ENCODE measurements at places on chromosomes 3 and 15.

DNA sequence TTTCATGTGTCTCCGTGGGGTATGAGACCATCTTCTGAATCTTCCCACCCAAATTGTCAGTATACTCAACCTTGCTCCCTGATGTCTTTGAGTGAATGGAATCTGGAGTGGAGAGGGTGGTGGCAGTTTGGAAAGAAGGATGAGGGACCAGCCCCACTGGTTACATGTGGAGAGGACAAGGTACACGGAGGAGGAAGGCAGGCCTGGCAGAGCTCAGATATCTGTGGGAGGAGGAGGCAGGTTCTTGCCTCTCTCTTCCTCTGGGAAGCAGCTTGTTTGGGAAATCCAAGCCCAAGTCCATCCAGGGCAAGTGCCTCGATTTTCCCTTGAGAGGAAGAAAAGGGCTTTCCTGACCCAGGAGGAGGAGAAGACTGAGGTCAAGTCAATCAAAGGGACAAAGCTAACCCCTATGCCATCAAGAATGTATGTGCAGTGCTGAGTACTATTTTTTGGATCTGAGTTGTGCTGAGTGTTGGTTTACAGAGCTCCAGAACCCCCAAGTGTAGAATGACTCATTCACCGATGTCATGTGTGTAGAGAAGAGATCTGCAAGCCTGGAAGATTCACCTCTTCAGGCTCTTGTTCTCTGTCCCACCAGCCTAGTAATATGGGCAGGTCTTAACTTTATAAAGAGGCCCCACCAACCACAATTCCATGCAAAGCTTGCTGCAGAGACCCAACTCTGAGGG is 19.8 kb upstream of the LOXL1 start:
- DNase-seq, result no peak

DNA sequence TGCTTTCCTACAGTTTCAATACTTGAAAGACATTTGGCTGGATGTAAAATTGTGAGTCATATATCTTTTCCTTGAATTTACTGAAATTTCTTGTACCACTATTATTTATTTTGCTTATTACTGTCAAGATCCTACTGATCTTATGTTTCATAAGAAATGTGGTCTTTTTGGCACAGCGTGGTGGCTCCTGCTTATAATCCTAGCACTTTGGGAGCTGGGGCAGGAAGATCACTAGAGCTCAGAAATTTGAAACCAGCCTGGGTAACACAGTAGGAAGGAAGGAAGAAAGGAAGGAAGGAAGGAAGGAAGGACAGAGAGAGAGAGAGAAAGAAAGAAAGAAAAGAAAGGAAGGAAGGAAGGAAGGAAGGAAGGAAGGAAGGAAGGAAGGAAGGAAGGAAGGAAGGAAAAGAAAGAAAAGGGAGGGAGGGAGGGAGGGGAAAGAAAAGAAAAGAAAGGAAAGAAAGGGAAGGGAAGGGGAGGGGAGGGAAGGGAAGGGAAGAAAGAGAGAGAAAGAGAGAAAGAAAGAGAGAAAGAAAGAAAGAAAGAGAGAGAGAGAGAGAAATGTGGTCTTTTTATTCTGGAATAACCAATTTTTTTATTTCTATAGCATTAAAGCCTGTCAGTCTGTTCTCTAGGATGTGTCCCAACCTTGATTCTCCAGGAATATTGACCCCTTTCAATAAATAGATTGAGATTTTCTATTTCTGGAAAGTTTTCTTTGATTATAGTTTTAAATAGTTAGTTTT is 572.0 kb upstream of the TGFBR2 start:
- no peak for DNase-seq

DNA sequence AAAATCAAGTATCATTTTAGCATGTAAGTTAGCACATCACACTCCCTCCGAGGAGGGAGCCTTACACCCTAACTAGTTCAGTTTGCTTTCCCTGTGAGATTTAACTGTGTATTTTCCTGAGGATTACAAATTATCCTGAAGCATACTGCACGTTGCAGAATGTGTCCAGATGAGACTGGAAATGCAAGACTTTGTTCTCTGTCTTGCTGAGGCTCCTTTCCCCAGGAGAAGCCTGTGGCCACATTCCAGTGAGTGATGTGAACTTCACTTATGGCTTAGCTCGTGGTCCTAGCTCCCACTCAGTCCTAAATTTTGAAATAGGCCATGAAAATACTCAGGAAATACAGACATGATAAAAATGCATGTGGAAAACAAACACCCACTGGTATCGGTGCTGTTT is 23.7 kb downstream of the PDZRN3 start:
- DNase-seq, result no peak

DNA sequence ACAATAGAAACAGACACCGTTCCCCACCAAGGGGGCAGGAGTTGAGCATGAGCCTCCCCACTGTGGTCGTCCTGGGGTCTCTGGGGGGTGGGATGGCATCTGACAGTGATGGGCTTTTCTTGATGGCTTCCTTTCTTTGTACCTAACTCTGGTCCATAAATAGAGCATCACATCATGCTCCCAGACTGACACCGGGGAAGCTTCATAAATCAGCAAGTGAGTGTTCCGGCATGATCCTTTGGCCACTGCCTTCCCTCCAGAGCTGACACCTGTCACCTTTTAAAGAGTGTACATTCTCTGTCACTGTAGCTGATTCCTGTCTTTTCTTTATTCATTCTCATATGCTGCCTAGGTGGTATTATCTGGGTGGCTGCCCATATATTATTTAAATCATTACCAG is 129.9 kb downstream of the ROBO2 start:
- DNase-seq, result no peak

GRCh38 chr15:52749258-52749657 is 40.9 kb downstream of the ONECUT1 start:
- DNase-seq, result no peak

GRCh38 chr3:194100856-194101390 is 35.0 kb upstream of the HES1 start:
- no peak for DNase-seq

DNA sequence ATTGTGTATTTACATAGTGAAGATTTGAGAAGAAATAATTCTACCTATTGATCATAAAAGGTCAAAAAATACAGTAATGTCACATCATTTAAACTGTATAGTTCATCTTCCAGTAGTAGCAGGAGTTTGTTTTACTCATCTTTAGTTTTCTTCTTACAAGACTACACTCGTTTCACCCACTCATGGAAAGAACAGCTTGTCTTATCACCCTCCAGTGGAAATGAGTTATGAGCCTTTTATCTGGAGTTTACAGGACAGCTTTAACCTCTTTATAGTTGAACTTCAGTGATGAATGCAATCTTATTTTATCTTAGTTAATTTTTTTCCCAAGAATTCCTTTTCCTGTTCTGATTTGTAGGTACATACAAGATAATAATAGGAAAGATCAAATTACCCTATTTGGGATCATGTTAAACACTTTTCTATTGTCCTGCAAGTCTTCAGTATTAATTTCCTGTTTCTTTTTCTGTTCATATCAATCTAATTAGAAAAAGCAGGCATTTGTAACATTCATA is 36.8 kb downstream of the RBMS3 start:
- no peak for DNase-seq

DNA sequence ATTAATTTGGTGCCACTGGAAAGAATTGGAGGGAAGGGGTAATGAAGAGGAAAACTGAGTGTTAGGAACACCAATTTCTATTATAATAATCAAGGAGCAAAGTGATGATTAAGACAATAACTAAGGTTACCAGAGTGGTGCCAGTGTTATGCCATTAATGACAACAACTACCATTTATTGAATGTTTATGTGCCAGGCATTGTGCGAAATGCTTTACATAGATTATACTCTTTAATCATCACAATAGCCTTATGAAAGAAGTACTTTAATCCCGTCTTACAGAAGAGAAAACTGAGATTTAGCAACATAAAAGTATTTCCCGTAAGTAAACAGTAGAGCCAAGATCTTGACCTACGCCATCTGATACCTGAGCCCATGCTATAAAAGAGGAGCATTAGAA is 187.2 kb upstream of the NR2E3 start:
- DNase-seq, result no peak

DNA sequence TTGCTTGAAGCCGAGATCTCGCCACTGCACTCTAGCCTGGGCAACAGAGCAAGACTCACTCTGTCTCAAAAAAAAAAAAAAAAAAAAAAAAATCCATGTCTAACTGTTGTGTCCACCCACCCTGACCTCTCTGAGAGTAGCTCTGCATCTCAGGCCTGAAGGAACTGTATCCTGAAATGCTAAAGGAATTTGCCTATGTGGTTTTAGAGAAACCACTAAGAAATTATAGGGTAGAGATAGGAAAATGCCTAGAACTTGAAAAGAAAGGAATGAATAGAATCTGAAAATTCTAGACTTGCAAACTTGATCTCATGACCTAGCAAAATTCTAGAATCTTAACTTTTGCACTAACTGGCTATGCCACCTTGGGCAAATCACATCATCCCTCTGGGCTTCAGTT is 217.5 kb upstream of the ROPN1 start:
- DNase-seq, result no peak

DNA sequence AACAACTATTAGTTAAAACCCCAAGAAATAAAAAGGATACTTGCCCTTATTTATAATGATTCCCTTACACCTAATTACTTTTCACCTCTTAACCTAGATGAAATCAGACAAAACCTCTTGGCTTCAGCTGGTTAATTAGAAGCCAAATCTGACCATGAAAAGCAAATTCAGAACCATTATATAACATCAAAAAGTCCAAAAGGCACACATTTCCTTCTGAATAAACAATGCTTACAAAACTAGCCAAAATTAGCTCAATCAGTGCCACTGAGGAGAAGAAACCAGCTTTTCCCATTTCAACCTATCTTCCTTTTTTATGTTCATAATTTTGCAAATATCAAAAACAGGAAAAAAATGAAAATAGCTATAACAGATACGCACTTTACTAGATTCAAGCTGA is 3.2 kb downstream of the EHHADH start:
- no peak for DNase-seq

DNA sequence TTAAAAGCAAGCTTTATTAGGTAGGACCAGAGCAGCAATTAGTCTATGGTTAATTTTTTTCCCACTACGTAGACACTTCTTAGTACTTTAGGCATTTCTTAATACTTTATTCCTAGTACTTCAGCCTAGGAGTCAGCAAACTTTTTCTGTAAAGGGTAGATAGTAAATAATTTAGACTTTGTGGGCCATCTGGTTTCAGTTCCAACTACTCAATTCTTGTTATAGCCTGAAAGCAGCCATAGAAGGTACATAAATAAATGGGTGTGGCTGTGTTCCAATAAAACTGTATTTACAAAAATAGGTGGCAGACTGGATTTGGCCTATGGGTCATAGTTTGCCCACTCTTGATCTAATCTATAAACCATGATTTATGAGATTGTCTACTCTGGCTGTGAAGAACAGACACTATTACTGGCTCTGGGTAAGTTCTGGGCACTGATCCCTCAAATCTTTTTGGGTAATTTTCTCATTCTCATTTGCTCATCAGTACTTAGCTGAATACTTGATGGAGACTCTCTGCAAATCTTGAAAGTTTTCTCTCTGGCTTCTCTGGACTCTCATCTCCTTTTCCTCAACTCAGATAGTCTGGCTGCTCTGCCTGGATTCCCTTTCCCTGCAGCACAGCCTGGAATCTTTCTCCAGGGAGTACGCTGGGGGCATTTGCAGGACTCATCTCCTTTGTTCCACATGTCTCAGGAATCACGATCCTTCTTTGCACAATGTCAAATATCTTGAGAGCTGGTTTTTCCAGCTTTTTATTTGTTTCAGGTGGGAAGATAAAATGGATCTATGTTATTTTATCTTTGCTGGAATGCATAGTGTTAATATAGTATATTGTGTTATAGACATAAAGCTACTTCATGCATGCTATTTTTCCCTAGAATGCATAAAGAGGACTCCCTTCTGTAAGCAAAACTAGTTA is 524.8 kb upstream of the TBL1XR1 start:
- DNase-seq, result no peak

DNA sequence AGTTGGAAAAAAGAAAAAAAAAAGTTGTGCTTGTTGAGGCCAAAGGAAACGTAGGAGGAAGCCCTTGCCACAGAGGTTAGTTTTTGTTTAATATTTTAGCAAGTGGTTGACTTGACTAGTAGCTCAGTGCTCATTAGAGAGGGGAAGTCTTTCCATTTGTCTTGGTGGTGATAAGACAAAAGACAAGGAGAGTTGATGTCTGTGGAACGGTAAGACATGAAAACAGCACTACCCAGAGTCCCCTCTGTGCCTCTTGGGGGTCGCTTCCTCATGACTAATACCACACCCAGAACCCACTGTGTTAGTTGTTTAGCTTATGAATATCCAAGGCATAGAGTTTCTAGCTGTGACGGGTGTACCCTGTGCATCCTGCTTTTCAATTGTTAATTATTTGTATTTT is 211.4 kb downstream of the ITPR1 start:
- DNase-seq, result no peak

DNA sequence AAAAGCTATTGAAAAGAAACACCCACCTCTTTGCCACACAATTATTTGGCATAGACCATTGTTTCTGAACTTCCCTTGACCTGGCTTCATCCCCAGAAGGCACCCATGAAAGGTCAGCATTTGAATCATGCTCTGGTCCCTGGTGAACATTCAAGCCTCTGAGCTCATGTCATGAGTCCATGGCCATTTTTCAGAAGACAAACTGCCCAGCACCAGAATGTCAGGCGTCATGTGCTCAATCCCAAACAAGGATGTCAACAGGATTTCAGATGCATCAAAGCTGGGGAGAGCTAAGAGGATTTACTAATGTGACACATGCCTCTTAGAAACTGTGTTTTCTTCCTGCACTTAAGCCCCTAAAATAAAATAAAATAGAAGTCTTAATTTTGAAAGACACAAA is 41.3 kb downstream of the TMED3 start:
- DNase-seq, result no peak

DNA sequence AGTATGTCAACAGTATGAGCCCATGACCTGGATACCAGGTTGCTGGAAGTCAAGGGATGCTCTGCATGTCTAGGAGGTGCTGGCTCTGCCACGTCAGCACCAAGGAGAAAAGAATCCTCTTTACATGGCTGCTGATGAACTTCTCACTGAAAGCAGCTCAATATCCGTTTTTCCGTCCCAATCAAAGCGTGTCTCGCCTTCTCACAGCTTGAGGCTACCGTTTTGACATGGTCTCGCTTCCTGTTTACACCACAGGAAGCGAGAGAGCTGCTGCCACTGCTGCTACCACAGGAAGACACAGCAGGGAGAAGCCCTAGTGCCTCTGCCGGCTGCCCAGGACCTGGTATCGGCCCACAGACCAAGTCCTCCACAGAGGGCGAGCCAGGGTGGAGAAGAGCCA is 27.3 kb downstream of the STARD5 start:
- no peak for DNase-seq

GRCh38 chr15:78408961-78409360 is 29.1 kb upstream of the IREB2 start:
- no peak for DNase-seq

- DNase-seq, result peak; percentile 70
Observed at GRCh38 chr15:24898715-24899272, 56.0 kb upstream of the SNRPN start.

Data from neural progenitor cell (in vitro differentiated cells).